ENCODE measurements at places on chromosomes 13 and 19.

- DNase-seq: no peak
Measured at GRCh38 chr19:11096210-11096841, 7.1 kb downstream of the LDLR start.

DNA sequence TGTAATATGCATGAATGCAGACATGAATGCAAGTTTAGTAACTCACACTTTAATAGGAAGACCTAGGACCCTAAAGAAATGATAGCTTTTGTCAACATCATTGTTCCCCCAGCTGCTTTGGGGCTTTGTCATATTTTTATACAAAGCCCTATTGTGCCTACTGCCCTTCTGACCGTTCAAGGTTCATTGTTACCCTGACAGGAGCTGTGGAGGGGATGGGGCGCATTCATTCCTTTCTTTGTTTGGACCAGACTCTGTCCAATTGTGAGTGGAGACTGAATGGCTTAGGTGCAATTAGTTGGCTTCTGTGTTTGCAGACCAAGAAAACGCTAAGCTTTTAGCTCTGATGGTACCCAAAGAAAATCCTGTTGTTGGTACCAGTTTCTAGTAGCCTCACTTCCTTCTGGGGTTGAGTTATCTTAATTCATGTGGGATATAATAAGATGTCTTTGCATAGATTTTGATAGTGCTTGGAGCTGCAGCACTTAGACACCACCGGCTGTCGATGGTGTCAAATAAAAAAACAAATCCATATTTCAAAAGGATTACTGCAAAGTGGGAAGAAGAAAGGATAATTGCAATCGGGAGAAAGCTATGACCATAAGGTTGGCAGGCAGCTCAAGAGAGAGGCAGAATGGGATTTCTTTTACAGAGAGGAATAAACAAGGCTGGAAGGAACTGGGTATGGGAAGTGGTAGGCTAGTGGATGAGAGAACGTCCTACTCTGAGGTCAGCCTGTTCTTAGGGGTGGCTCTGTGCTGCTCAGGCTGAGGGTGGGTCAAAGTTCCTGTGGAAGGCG lies 133.9 kb upstream of the TMTC4 start:
- no peak for DNase-seq

- no peak for DNase-seq
Measured at GRCh38 chr19:14395710-14396336, 14.6 kb downstream of the ADGRE5 start.

GRCh38 chr13:113902481-113902880 lies 38.6 kb upstream of the GAS6 start:
- DNase-seq: no peak

DNA sequence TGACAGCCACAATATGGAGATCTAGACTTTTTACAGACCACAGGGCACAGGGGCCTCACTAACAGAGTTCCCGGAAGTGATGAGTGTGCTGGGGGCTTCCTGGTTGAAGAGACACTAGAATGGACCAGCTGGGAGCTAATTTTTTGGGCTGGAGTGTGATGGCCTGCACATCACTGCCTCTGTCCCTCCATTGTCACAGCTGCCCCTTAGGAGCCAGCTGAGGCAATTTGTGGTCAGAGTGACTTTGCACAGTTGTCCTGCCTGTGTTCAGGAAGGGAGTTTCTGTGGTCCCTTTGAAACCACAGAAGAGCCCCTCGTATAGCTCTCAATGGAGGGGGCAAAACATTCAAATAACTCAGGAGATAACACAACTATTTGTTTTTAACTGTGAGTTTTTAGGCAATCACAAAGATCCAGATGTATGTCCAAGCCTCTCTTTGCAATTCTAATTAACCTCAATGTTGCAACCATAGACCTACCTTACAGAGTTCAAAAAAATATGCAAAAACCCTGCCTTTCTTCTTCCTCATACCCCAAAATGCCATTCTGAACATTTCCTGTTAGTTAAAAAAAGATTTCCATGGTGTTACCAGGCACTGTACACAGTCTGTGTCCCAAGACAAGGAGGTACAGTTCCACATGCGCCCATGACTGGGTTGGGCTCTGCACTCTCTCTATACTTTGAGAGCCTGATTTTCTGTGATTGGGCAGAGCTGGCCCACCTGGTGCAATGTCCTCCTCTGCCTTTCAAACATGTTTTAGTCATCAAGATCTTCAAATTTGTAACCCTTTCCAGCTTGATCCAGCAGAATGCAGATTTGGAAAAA lies 2.4 kb downstream of the ALOX5AP start:
- DNase-seq: no peak

DNA sequence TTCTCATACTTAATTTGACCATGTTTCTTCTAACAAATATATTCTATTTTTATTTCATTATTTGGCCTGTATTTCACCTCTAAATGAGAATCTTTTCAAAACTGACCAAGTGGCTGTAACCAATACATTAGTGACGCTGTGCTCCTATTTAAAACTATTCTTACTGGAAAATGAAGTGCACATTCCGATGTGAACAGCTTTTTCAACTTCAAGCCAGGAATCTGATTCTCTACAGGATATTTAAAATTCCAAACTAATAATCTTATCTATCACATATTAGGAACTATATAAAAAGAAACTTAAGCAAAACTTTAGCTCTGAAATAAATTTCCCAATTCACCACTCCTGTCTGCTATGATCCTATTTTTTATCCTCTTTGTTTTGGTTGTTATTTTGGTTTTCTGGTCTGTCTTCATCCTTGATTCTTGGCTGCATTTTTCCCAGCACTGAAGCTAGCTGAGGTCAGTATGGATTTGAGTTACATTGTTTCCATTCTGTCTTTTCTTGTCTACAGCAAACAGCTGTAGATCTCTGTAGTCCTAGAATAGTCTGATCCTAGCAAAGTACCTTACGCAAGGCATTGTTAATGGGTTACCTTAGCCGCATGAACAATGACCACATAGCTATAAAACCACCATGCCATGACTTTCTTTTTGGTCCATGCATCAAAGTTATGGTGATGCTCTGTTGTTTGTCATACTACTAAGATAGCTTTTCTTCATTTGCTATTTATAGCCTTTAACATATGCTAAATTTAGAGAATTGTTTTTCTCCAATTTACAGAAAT lies 748.6 kb upstream of the SPRY2 start:
- DNase-seq: no peak

GRCh38 chr13:51524312-51524711 lies 60.0 kb upstream of the WDFY2 start:
- DNase-seq: no peak

DNA sequence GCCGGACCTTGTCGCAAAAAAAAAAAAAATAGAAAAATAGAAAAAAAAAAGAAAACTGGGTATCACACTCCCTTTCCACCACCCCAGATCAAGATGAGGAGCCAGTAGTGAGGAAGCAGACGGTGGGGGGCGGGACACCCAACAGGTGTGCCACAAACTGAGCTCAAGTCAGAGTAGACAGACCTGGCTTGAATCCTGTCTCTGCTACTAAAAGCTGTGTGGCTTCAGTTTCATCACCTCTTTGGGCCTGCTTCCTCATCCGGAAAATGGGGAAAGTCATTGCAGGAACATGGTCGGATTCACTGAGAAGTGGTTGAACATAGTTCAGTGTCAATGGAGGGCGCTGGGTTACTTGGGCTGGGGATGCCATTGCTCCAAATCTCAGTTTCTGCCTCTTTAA lies 2.9 kb downstream of the HIF3A start:
- no peak for DNase-seq

DNA sequence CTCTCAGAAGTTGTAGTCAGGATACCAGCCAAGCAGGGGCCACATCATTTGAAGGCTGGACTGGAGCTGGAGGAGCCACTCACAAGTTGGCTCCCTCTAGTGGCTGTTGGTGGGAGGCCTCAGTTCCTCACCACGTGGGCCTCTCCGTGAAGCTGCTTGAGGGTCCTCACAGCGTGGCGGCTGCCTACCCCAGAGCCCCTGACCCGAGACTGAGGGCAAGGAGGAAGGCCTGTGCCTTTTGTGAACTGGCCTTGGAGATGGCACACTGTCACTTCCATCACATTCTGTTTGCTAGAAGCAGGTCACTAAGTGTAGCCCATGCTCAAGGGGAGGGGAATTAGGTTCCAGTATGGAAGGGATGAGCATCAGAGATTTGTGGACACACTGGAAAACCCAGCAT lies 14.6 kb downstream of the GNA11 start:
- peak; percentile 66 for DNase-seq

GRCh38 chr13:71456136-71456535 lies 410.9 kb downstream of the DACH1 start:
- no peak for DNase-seq
